ENCODE measurements at places on chromosomes 3 and 15.
A peak's percentile ranks its signal among the peaks of the same experiment; 100 is the strongest.

DNA sequence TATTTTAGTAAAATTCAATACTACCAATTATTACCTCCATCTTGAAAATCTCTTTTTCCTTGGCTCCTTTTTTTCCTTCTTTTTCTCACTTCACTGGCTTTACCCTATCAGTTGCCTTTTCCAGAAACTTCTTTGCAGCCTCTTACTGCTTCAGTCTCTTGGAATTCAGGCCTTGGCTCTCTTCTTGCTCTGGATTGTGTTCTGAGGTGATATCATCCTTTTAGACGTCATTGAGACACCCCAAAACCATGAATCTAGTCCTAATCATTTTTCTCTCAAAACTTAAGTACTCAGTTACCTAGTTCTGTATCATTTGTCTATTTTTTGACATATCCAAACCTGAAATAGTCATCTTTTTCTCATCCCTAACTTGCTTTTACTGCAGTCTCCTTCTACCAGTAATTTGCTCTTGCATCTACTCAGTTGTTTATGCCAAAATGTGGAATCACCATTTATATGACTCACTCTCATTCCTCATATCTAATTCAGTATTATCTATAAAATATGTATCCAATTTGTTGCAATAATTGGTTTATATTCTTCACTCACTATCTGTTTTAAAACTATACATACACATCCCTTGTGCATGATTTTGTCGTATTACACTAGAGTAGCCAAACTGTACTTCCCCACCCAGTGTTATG lies 703.2 kb upstream of the CCDC54 start:
- no peak for DNase-seq

GRCh38 chr3:82715091-82715856 lies 953.8 kb upstream of the GBE1 start:
- DNase-seq = no peak

DNA sequence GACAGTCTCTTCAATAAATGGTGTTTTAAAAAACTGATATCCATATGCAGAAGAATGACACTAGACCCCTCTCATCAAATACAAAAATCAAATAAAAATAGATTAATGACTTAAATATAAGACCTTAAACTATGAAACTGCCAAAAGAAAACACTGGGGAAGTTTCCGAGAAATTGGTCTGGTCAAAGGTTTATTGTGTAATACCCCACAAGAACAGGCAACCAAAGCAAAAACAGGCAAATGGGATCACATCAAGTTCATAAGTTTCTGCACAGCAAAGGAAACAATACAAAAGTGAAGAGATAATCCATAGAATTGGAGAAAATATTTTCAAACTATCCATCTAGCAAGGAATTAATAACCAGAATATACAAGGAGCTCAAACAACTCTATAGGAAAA lies 126.2 kb downstream of the GOLIM4 start:
- DNase-seq = no peak

GRCh38 chr3:188352196-188352927 lies 198.4 kb downstream of the LPP start:
- no peak for DNase-seq

DNA sequence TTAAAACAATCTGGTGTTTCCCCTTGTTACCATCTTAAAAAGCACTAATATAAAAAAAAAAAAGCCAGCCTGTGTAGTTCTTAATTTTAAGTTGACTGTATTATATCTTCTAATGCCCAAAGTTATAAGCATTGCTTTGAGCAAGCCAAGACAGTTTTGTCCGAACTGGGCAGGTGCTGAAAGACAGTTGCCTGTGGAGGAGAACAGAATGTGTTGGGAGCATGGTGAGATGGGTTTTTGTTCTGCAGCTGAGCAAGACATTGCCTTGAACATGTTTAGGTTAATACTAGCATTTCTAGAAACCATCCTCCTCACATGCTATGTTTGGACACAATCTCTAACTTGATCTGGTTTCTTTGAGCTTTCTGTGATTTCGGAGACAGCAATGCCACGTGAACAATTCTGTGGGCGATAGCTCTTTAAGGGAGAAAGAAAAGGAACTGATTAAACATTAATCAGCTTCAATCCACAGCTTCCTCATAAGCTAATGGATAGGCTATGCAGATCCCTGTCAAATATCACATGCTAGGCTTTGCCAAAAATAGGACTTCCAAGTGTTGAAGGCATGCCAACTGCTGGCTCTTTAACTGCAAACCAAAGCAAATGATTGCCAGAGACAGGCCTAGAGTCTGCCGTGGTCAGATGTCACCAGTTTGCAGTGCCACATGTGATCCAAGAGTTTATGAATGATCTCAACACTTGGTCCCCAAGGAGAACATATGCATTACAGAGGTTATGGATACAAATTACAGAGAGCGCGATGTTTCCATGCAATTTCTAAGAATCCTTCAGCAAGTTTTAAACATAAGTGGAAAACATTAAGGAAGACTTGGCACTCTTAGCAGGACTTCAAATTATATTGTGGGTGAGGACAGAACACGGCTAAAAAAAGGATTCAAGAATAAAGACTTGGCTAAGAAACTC lies 428.1 kb downstream of the ROBO2 start:
- no peak for DNase-seq

DNA sequence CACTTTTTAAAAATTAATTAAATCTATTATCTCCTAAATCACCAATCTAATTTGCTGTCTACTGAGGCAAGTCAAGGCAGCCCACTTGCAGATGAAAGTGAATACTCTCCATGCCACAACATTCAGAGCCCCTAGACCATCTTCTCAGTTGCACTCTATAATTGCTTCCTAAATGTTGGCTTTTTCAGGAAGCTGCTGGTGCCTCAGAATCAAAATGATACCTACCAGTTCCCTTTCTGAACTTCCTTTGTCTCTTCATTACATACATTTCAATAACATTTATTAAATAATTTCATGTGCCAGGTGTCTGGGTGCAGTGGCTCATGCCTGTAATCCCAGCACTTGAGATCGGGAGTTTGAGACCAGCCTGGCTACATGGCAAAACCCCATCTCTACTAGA lies 124.1 kb downstream of the SERPINI1 start:
- no peak for DNase-seq

- DNase-seq = peak; percentile 16
Measured at GRCh38 chr3:31137718-31138465, 243.4 kb upstream of the GADL1 start.
